Hindlimb muscle (tissue), 1 donor: ENCODE measurements at places on chromosomes 5 and 9.

- peak; percentile 27 for DNase-seq
Observed at GRCh38 chr5:149680810-149681221, 49.3 kb upstream of the PPARGC1B start.

GRCh38 chr5:17928581-17928981 lies 294.3 kb downstream of the TAF11L14 start:
- peak; percentile 66 for DNase-seq

DNA sequence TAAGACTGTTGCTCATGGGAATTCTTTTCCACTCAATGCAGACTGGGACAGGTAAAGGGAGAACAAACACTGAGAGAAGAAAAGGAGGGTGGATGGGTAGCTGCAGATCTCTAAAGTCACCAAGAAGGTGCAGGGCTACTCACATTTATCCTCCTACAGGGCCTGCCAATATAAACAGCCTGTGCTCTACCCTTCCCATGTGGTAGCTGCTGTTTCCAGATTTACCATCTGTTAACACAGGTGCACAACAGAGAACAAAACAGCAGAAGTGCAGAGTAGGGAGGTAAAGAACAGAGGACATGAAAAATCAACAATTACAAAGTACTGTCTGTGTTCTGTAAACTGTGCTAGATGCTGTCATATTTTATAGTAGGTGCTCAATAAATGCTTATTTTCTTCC lies 26.0 kb downstream of the JAKMIP2 start:
- no peak for DNase-seq

DNA sequence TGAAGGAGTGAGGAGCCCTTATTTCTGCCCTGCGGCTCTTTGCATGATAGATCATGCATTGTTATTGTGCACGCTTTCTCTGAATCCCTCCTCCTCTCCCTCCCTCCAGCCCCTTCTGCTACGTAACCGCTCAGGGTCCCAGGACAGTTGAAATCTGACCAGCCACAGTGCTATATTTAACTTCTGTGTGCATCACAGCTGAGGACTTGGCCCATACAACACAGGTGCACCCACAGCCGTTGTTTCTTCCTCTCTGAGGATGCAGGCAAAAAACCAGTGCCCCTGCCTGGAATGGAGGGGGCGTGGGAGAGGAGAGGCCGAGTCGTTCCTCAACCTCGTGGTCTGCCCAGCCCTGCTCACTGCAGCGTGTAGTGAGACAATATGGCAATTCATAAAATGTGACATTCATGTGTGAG lies 335.6 kb upstream of the CLINT1 start:
- DNase-seq: peak; percentile 77

DNA sequence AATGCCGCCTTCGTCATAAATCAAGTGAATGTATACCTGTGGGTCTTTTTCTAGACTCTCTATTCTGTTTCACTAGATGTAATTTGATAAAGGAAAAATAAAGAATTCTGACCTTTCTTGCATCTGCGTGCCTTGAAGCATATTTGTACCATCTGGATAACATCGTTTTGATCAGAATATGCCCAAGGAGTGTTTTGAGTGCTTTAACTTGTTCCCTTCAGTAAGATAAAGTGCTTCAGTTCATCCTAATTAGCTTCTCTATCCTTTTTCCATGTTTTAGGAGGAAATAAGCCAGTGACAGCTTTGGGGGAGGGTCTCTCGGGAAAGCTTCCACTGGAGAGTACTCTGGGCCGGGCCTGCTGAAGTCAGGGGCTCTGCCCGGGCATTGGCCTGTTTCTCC lies 113.5 kb upstream of the DAP start:
- DNase-seq: no peak
